ENCODE measurements at places on chromosomes 6 and 20. TPM values are rescaled to one million over a fixed set of nuclear protein-coding genes. Genes with fewer than 3 reads are reported as not detected.

DNA sequence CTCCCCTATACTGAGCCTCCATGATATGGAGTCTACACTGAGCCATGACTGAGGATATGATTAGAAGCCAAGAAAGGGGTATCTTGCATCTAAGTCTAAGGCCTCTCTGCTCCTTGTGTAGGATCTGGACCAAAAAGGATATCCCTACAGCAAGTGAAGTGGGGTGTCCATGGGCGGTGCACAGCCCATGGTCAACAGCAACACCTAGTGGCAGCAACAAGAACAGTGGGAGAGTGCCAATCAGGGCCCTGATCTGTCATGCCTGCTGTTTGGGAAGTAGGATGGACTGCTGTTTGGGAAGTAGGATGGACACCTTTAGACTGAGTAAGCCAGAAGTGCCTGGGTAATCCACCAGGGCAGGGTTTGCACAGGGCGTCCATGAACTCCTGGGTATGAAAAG, 22.4 kb downstream of the PTGIS start:
- no peak for DNase-seq

GRCh38 chr6:129251669-129252376, 368.9 kb downstream of the LAMA2 start:
- DNase-seq: no peak

DNA sequence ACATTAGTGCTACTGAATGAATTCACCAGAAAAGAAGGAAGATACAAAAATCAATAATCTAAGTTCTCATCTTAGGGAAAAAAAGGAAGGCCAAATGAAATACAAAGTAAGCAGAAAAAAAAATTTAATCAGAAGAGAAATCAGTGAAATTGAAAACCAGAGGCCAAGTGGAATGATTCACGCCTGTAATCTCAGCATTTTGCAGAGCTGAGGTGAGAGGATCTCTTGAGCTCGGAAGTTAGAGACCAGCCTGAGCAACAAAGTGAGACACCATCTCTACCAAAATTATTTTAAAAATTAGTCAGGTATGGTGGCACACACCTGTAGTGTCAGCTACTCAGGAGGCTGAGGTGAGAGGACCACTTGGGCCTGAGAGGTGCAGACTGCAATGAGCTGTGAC, 21.2 kb upstream of the ASF1A start:
- DNase-seq: no peak

- no peak for DNase-seq
These were observed 155.1 kb downstream of the CDK19 start for GRCh38 chr6:110660066-110660655.

DNA sequence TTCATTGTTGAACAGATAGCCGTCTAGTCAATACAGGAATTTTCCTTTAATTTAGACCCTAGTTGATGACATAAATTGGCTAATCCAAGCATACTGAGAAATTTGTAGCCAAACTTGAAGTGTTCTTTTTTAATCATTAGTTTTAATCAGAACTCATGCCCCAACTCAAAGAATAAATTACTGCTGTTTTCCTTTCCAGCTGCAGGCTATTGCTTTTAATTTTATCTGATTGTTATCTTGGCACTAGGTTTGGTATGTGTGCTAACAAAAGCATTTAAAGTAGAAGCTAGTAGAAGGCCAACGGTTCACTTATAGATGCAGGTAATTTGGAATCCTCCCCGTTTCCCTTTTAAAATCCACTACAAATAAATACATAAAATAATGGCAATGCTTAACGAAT, 188.5 kb downstream of the CD109 start:
- DNase-seq: no peak

- DNase-seq: no peak
These were observed 3.7 kb upstream of the SLC17A2 start for GRCh38 chr6:25934156-25934555.

- no peak for DNase-seq
These were observed 20.5 kb downstream of the DNAJC5 start for GRCh38 chr20:63915471-63915870.

- no peak for DNase-seq
These were observed 229.4 kb downstream of the TBC1D7 start for GRCh38 chr6:13098793-13099570.

The LPA gene
- 0.30 TPM for total RNA-seq

The AIF1 gene
- 109 TPM for total RNA-seq

The PDE10A gene
- total RNA-seq: 2.7 TPM

The MDFI gene
- total RNA-seq: 10.6 TPM

The ADGB gene
- 6.2 TPM for total RNA-seq
